Colonic mucosa (tissue), 4 donors: ENCODE measurements at places on chromosomes 2 and 18. TPM values are rescaled to one million over a fixed set of nuclear protein-coding genes. Genes with fewer than 3 reads are reported as not detected.

Gene FAM228A
- not detected for total RNA-seq

Gene LONRF2
- total RNA-seq: 0.17 TPM

Gene PTPN4
- 20.4 TPM for total RNA-seq

Gene LYG2
- not detected for total RNA-seq

Gene CTAGE1
- total RNA-seq: not detected

Gene PFN4
- total RNA-seq: 0.27 TPM
